ENCODE measurements at places on chromosomes 11 and 22.

DNA sequence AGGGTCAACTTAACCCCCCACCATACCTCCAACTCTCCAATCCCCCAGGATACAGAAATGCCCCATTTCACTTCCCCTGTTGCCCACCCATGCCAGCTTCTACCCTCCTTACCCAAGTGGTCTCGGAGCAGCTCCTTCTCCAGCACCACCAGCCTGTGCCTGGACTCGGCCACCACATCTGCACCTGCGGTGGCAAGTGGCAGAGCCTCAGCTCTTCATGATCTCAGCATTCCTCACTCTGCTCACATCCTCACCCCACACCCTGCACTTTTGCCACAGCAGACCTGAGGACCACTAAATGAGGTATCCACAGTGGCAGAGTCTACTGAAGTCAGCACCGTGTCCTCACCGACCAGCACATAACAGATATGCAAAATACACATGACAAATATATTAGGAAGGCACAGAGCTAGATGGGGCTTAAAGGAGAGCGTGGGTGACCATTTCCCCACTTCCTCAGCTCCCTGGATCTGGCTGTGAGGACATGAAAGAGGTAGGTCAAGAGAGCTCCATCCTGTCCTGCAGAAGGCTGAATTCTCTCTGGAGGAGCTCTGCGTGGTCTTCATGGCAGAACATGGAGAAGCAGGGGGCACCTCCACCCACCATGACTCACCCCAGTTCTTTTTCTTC is 9.7 kb downstream of the NHERF4 start:
- no peak for DNase-seq

DNA sequence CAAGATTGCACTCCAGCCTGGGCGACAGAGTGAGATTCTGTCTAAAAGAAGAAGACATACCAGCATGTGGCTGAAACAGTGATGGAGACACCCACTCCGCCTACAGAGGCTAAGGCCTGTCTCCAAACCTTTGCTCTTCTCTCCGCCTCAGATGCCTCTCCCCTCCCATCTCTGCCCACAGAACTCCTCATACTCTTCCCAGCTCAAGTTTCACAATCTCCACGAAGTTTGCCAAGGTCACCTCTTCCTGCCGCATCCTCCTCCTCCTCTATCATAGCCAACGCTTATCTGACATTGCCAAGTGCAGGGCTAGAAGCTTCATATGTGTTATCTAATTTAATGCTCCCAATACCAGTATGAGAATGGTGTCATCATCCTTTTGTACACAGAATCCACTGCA is 25.9 kb upstream of the FBLN1 start:
- no peak for DNase-seq

GRCh38 chr11:61954851-61955421 is 4.8 kb downstream of the BEST1 start:
- DNase-seq: peak; percentile 85

DNA sequence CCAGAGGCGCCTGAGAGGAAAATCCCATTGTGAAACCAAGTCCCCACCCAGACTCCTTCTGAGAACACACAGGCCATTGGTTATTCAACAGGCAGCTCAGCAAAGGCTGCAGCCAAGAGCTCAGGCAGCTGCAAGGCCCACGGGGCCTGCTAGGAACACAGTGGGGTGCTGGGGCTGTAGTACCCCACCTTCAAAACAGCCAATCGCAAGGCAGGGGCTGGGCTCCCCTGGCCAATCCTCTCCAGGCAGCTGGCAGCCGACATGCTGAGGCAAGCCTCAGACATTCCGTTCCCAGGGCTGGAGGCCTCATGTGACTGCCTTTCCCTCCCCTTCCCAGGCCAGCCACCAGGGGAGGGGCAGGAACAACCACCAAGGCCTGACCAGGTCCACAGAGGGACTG is 6.6 kb downstream of the PRODH start:
- DNase-seq: no peak

Measured in umbilical cord (tissue), 2 donors.